ENCODE measurements at places on chromosomes 6 and 20. TPM values are rescaled to one million over a fixed set of nuclear protein-coding genes. Genes with fewer than 3 reads are reported as not detected.
A peak's percentile ranks its signal among the peaks of the same experiment; 100 is the strongest.

GRCh38 chr20:4512891-4513550, 208.7 kb upstream of the PRND start:
- no peak for DNase-seq

GRCh38 chr6:45483501-45483900, 105.8 kb upstream of the SUPT3H start:
- no peak for DNase-seq

DNA sequence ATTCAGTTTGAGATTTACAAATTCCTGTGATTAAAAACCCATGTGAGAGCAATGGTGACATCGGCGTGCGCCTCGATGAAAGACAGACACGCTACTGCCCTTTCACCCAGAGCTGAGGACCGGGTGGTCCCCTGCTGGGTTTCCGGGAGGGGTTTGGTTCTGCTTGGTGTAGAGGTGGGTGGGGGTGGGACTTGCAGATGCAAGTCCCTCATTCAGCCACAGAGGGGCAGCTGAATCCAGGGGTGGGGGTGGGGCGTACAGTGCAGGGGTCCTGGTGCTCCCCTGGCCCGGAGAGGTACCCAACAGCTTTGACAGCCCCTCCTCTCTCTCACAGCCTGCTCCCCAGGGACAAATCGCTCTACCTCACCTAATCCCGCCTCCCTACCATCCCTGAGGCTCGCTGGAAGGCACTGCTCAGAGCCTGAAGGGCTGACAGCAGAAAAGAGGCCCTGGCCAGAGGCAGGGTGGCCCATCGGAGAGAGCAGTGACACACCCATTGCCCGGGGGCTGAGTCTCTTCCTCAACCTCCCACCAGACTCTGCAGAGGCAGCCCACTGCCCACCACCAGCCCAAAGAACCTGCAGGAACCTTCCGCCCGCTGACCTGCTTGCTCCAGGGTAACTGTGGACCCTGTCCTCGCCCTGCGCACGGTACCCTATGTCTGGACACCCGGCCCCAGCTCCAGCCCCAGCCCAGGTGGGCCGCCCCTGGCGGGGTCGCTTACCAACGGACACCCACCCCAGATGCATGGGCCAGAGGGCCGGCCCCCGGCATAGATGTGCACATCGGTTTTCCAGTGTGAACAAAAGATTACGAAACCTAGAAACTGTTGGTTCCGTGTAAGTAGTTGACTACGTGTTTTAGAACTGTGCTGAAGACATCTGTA, 118.4 kb downstream of the JPH2 start:
- DNase-seq: peak; percentile 29

DNA sequence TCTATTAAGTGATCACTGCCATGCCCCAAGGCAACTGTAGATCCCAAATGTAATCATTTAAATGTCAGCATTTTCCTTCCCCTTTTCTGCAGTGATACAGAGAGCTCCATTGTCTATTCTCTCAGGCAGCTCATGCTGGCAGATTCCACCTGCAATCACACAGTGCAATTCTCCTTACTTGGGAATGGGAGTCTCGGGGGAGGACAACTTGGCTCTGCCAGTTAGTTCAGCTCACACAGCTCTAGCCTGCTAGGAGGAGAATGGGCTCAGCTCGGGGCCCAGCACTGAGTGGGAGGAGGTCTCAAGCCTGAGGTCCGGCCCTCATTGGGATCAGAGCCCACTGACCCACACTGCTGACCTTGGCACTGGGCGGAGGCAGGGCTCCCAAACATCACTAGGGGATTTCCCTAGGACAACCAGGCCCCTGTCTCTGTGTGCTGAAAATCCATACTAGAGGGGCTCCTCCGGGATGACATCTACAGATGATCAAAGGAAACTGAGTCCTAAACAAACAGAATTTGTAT, 109.2 kb upstream of the ASF1A start:
- peak; percentile 23 for DNase-seq

- no peak for DNase-seq
Measured at GRCh38 chr20:31523361-31524283, 9.4 kb downstream of the HM13 start.

Gene SLC4A11
- total RNA-seq: not detected

DNA sequence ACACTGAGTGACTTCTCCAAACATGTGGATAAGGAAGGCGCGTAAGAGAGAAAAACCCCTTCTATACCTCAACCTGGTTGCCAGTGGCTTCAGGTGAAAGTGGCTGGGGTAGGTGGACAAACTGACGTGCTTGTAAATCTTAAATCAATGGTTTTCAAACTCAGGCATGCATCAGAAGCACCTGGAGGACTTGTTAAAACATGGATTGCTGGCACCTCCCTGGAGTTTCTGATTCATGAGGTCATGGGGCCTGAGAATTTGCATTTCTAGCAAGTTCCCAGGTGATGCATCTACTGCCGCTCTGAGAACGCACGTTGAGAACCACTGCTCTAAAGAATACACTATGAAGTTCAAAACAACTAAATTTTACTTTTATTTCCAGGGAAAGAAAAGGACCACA, 31.9 kb upstream of the TAB2 start:
- no peak for DNase-seq

- DNase-seq: no peak
Measured at GRCh38 chr6:124866040-124866439, 96.2 kb upstream of the RNF217 start.

- DNase-seq: peak; percentile 14
Measured at GRCh38 chr20:38131588-38132121, 33.4 kb downstream of the TGM2 start.

DNA sequence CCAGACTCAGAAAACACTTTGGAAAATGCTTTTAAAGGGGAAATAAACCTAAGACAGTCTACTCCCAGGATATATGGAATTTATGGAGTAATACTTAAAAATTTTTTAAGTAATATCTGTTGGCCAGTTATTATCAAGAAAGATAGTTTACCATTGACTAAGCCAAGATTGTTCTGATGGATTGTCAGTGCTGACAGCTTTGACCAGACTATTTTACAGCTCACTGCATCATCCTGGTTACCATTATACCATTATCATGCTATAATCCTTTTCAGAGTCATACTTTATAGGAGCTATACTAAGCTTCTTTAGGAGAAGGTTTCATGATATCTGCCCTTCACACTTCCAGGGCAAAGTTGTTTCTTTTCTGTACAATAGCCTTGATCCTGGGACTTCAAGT, 16.5 kb downstream of the GTF2H5 start:
- no peak for DNase-seq

Gene ASIP
- total RNA-seq: 22.5 TPM

- DNase-seq: no peak
Measured at GRCh38 chr6:157455731-157456523, 74.9 kb downstream of the ZDHHC14 start.

Gene CCR6
- total RNA-seq: not detected

Gene RIPOR3
- total RNA-seq: 8.0 TPM

Gene PRPH2
- total RNA-seq: 4.3 TPM

DNA sequence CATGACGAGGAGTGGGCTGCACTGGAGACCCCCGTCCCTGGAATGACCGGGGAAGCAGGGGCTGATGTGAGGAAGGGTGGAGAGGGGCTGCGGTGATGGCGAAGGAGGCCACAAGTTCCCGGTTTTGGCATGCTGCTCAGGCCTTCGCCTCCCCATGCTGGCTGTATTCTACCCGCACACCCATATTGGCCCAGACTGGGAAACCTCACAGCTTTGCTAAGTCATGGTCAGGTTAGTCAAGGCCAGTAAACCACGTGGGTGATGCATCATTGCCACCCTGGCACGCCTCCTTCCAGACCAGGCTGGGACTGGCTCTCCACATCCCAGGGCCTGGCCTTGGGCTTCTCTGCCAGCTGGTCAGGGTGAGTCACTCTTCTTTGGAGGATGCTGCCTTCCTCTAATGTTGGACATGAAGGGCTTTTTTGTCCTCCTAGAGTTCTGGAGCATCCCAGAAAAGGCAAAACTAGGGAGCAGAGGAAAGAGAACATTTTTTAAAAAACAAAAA, 53.8 kb downstream of the PCNA start:
- DNase-seq: peak; percentile 61

DNA sequence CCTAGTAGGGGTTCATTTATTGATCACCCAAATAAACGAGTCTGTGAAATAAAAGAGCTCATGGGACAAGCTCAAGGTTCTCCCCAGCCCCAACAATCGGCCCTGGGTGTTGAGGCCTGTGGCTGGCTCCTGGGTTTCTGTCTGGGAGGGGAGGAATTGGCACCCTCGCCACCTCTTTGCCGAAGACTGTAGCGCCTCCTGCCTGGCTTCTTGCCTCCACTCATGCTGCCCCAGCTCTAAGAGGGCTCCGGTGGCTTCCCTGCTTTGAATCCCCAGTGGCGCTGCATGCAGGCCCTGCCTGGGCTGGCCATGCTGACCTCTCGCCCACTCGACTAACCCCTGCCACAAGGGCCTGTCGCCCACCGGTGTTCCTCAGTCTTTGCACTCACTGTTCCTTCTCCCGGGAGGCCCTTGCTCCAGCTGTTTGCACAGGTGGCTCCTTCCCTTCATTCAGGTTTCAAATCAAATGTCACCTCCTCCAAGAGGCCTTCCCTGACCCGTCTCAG, 5.4 kb downstream of the MLN start:
- DNase-seq: no peak

DNA sequence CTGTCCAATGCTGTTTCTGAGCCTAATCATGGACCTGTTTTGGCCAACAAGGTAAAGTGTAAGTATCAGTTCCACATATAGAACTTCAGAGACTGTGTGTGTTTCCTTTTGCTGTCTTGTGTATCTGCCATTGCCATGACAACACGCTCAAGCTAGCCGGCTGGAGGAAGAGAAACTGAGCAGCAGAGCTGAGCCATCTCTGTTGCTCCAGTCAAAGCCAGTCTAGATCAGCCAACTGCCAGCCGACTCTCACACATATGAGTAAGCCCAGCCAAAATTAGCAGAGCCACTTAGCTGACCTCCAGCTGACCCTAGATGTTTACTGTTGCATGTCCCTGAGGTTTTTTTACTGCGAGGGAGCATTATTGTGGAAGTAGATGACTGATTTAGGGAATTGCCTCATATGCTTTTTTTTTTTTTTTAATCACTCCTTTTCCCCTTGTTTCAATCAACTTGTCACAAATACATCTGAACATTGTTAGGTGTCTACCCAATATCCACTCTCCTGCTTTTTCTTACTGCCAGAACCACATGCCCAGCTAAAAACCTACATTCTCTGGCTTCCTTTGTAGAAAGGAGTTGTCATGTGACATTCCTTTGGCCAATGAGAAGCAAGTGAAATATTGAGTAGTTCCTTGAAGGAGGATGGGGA, 304.3 kb upstream of the SUPT3H start:
- no peak for DNase-seq

Gene CEP250
- 25.8 TPM for total RNA-seq

DNA sequence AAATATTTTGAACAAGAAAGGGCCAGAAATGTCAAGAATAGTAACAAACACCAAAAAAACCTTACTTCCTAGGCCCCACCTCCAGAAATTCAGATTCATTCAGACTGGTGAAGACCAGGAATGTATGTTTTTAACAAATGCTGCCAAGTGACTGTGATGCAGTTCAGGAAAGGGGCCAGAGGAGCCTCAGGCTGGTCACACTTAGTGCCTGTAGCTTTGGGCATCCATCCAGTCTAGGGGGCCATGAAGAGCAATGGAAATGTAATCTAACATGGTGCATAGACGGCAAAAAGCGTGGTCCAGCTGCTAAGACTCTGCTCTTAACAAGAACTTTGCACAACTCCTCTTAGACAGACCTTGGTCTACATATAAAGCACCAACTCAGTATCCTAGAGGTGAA, 7.1 kb downstream of the GJA1 start:
- no peak for DNase-seq

- no peak for DNase-seq
Measured at GRCh38 chr20:42686057-42686456, 503.6 kb downstream of the PTPRT start.

- DNase-seq: no peak
Measured at GRCh38 chr6:30727920-30728553, 7.9 kb downstream of the TUBB start.

Gene BMP6
- total RNA-seq: 3.4 TPM

DNA sequence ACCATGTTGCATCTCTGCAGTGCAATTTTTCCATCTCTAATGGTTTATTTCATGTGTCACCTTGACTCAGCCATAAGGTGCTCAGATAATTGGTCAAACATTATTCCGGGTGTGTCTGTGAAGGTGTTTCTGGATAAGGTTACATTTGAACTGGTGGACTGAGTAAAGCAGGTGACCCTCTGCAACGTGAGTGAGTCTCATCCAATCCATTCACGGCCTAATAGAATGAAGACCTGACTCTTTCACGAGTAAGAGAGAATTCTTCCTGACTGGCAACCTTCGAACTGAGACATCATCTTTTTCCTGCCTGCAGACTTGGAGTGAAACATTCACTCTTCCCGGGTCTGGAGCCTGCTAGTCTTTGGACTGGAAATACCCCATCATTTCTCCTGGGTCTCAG, 77.1 kb upstream of the SLC22A23 start:
- DNase-seq: no peak

Gene OPRL1
- total RNA-seq: 0.65 TPM

- DNase-seq: no peak
Measured at GRCh38 chr20:56778765-56779195, 149.7 kb downstream of the TFAP2C start.

GRCh38 chr6:37985355-37985754, 165.8 kb downstream of the ZFAND3 start:
- DNase-seq: no peak

Gene MYCT1
- 3.6 TPM for total RNA-seq

DNA sequence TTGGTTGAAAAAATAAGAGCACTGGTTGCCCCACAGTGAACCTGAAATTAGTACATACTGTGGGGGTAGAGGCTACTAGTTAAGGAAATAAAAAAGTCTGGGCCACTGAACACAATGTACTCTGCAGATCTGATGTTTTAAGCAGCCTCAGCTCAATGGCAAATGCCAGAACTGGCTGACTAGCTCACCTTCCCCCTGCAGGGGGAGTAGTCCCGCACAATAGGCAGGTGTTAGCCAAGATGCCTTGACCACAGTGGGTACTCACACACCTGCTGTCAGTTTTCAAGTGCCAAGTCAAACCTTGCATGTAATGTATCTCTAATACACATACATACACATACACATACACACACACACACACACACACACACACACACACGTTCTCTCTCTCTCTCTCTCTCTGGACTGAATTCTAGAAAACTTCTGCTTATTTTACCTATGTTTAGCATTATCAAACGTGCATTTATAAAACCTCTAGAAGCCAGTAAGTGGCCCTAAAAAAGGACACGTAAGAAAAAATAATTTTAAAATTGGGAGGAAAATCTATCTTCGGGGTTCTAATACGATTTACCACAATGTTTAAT, 36.1 kb downstream of the GMDS start:
- DNase-seq: no peak

DNA sequence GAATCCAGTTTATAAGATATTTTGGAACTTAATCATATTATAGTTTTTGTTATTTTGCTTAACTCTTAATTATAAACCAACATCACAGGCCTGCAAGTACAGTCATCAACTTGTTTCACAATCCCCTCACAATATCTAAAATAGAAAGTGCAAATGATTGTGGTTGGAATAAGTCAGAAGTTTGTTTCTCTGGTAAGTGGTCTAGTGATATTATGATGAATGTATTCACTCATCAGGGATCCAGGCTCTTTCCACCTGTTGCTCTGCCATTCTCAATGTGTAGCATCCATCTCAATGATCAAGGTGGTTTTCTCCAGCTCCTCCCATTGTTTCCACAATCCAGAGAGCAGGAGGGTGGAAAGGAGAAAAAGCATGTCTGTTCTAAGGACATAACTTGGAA, 54.2 kb downstream of the OPN5 start:
- DNase-seq: no peak

Gene RNF182
- total RNA-seq: 0.42 TPM
